ENCODE measurements at places on chromosomes 3 and 15.

GRCh38 chr3:115450036-115450435, 173.3 kb upstream of the GAP43 start:
- DNase-seq: no peak

DNA sequence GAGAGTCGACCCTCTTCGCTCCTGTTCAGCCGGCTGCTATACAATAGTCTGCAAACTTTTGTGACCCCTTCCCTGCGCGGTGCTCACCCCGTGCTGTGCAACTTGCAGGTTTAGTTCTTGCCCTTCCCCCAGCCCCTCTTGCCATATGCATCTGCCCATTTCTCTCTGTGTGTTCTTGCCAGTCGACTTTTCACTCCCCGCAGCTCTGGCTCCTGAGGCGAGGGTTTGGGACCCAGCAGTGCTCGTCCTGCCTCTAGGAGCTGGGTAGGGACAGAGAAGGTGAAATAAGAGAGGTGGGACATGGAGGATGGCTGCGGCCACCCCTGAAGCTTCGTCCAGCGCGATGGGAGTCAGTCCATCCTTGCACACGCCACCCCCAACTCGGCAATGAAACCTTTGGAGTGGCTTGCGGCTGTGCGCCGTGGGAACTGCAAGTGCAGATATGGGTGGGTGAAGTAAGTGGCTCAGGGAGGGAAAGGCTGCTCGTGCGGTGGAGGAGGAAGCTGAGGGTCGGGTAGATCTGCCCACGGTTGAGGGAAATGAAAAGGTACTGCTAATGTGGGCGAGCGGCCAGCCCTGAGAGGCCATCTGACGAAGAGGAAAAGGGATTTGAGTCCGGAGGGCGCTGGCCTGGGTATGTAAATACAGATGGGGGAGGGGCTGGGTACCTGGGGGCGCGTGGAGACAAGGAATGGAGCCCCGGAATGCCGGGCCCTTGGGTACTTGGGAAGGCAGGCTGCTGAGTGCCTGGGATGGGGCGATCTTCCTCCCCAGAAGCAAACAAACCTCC, 1.0 kb downstream of the LRRC3B start:
- no peak for DNase-seq

GRCh38 chr3:127739347-127740135, 66.8 kb downstream of the ABTB1 start:
- no peak for DNase-seq

GRCh38 chr3:123449102-123449996, 459 bp upstream of the ADCY5 start:
- peak; percentile 70 for DNase-seq

GRCh38 chr3:141610939-141611338, 124.1 kb downstream of the RASA2 start:
- DNase-seq: no peak

DNA sequence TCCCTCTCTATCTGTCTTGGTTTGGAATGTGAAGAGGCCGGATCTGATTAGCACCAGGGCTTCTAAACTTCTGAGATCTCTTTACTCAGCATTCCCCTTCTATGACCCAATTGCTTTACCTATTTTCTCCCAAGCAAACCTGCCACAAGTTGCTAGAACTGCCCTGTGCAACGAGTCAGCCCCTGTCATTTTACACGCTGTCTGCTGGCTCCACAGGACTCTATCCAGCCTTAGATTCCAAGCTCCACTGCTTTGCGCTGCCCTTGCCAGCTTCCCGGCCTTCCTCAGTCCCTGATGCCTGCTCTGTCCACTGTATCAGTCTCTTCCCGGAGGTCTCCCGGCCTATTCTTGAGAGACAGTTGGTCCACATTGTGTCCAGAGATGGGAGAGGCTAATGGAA, 12.3 kb downstream of the CEP19 start:
- DNase-seq: no peak

- no peak for DNase-seq
Observed at GRCh38 chr15:98791046-98791701, 142.8 kb downstream of the IGF1R start.

DNA sequence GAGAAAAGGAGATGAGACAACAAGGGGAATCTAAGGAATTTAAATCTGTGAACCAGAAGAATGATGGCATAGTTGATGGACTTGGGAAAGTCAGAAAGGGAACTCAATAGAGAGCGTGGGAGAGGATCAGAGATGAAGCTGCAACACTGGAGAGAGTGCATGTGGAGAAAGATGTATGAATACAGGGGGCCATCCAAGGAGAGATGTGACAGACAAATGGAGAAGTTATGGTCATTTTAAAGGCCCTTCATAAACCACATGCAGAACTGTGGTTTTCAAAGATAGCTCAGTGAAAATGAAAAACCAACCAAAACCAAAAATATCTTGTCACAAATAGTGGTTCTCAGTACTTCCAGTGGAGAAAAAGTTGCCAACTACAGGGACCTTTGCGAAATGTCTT, 265.2 kb downstream of the SUCLG2 start:
- DNase-seq: no peak

GRCh38 chr15:90749754-90750153, 32.6 kb downstream of the BLM start:
- peak; percentile 28 for DNase-seq

- DNase-seq: no peak
Observed at GRCh38 chr3:50237133-50237651, 1.2 kb downstream of the GNAI2 start.

- no peak for DNase-seq
Observed at GRCh38 chr15:93830221-93831080, 400.9 kb upstream of the MCTP2 start.

DNA sequence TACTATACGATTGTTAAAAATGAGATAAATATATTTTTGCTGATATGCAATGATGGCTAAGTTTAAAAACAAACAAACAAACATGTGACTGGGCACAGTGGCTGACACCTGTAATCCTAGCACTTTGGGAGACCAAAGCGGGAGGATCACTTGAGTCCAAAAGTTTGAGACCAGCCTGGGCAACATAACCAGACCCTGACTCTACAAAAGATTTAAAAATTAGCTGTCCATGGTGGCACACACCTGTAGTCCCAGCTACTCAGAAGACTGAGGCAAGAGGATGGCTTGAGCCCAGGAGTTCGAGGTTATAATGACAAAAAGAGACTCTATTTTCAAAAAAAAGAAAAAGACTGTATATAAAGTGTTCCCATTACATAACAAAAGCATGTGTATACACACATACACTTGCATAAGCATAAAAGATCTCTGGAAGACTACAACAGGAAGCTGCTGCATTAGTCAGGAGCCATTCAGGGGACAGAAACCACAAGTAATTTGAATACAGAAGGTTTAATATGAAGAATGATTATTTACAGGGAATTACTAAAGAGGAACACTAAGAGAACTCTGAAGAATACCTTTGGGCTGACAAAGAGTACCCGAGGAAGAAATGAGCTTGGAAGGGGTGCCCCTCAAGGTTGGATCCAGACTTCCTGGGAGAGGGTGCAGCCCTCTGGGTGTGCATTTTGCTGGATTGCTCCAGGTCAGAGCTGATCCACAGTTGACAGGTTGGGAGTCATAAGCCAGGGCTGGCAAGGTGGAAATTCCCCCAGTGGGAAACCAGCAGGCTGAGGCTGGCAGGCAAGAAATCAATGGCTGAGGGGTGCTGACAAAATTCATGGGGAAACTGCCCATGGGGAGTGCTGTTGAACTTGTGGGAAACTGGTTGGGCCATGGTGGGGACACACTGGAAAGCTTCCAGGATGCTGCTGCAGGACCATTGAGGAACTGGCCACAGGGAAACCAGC, 9.3 kb upstream of the TM4SF18 start:
- DNase-seq: no peak

GRCh38 chr15:70559265-70560239, 203.8 kb downstream of the UACA start:
- no peak for DNase-seq

GRCh38 chr15:99435877-99436541, 129.8 kb upstream of the MEF2A start:
- DNase-seq: no peak

DNA sequence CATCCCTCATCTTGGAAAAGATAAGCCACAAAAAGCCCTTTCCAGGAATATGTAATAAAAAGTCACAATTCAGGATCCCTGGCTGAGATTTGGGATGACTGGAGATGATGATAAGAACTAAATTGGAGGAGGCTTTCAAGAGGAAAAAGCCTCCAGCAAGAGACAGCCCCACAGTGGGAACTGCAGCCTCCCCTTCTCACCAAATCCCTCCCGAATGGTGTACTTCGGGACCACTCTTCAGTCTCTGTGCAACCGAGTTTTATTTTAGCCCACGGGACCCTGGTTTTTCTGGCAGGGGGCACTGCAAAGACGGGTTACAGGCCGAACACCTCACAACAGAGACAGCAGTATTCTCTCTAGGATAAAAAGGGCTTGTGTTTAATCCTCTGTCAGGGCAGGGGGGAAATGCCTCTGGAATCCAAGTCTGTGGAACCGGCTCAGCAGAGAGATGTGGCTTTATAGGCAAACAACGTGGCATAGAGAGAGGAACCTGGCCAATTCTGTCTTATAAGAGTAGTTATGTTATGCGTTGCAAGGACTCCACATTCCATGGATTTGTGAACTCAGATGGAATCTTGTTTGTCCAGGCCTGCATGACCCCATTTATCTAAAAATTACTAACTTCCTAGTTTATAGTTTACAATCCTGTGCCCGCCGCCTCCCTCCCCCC, 1.2 kb upstream of the LMCD1 start:
- no peak for DNase-seq

GRCh38 chr3:63931290-63931689, 19.1 kb upstream of the SCAANT1 start:
- no peak for DNase-seq

- no peak for DNase-seq
Observed at GRCh38 chr3:54899273-54899672, 28.6 kb downstream of the LRTM1 start.

DNA sequence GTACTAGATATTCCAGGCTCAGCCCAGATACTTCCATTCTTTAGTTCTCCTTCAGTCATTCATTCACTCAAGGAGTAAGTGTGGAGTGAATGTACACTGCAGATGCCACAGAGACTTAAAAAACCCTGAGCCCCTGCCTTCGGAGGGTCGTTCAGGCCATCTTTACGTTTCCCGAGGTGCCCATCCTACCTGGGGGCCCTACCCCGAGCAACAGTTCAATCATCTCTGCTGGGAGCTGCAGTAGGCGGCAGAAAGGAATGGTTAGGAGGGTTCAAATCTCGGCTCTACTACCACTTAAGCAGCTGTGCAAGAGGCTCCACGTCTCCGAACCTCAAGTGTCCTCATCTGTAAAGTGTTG, 613 bp downstream of the SEC13 start:
- no peak for DNase-seq

- no peak for DNase-seq
Observed at GRCh38 chr3:157100608-157101396, 59.1 kb downstream of the CCNL1 start.

- no peak for DNase-seq
Observed at GRCh38 chr15:90192961-90193786, 8.0 kb upstream of the SEMA4B start.

DNA sequence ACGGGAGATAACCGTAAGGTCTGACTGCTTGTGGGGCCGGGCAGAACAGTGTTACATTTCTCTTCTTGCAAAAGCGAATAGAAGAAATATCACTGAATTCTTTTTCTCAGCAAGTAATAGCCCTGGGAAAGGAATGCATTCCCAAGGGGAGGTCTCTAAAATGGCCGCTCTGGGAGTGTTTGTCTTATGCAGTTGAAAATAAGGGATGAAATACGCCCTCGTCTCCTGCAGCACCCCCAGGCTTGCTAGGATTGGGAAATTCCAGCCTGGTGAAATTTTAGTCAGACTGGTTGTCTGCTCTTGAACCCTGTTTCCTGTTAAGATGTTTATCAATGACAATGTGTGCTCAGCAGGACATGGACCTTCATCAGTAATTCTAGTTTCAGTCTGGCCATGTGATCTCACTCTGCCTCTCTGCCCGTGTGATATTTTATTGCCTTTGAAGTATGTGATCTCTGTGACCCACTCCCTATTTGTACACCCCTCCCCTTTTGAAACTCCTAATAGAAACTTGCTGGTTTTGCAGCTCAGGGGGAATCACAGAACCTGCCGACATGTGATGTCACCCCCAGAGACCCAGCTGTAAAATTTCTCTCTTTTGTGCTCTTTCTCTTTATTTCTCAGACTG, 715.6 kb downstream of the ROBO1 start:
- DNase-seq: no peak

DNA sequence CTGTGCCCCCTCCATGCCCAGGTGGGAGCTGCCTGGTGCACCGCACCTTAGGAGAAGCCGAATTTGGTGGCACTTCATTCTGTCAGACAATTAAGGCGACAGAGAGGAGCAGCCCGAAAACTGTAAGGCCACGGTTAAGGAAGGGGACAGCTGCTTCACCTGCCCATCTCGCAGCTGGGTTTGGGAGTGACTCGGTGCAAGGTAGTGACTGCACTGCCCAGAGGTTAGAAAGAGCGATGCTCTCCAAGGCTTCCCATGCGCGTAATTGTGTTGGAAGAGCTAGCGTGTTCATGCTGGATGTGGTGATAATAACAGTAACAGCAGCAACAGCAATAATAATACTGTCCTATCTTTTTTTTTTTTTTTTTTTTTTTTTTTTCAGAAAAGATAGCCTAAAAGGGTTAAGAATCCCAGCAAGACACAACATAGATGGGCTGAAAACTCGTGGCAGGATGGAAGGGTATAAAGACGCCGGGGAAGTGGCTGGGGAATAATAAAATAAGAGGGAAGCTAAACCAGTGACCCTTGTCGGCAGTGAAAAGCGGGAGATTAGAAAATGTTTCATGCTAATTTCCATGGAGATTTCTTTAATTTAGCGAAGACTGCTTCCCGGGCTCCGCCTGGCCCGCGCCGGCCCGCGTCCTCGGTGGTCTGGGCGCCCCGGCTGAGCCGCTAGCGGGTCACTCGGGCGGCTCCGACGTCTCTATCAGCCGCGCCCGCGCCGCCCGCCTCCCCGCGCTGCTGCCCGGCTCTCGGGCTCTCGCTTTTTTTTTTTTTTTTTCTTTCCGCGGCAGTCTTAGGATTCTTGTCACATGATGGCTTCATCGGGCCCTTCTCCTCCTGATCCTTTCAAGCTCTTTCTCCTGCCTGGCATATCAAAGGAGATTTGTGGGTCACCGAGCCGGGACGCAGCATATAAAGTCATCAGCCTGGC, 617.1 kb downstream of the NR2F2 start:
- DNase-seq: no peak

- DNase-seq: no peak
Observed at GRCh38 chr15:99167640-99168039, 62.8 kb downstream of the SYNM start.

- DNase-seq: no peak
Observed at GRCh38 chr15:56699743-56700142, 33.6 kb downstream of the ZNF280D start.

GRCh38 chr3:123568875-123569274, 16.0 kb downstream of the HACD2 start:
- DNase-seq: no peak

GRCh38 chr3:137760341-137761098, 3.6 kb upstream of the SOX14 start:
- no peak for DNase-seq

DNA sequence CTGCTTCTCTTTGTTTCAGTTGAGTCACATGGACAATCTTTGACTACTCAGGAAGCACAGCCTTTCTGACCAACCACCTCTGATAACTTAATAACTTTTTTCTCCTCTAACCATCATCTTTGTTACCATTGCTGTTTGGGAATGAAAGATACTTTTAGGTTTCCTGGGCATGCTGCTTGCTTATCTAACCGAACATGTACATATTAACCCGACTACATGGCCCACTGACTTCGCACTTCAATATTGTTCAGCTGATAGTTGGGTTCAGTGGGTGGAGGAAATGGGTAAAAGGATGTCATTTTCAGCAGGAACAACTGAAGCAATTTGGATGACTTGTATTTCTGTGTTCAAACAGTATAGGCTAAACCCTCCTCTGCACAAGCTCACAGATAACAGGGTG, 214.3 kb downstream of the SQOR start:
- no peak for DNase-seq

GRCh38 chr15:81032818-81033217, 32.1 kb downstream of the TLNRD1 start:
- DNase-seq: no peak

All from anterior cingulate cortex (tissue), 58 donors.